ENCODE measurements at places on chromosomes 13 and 19. TPM values are rescaled to one million over a fixed set of nuclear protein-coding genes. Genes with fewer than 3 reads are reported as not detected.

DNA sequence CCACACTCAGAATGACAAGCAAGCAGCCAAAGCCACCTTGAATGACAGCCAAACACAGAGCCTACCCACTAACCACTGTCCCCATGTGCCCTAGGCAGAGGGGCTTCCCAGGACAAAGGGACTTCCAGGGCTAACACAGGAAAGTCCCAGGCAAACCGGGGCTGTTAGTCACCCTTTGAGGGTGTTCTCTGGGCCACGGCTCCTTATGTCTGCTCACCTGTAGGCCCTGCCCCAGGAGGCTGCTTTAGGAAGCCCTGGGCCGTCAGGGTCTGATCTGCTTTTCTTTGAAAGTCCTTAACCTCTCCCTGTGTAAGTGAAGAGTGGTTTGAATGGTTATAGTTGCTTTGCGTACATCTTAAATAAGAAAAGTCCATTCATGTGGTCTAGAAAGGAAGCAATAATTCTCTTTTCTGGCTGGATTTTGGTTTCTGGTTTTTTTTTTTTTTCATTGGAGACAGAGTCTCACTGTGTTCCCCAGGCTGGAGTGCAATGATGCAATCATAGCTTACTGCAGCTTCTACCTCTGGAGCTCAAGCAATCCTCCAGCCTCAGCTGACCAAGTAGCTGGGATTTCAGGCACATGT is 161.4 kb downstream of the EFNB2 start:
- peak; percentile 81 for ATAC-seq

Gene ZNF723
- total RNA-seq: 0.24 TPM

- peak; percentile 23 for ATAC-seq
Observed at GRCh38 chr19:40217934-40218890, at the start of gene TTC9B. TTC9B (minus strand) TSS chr19:40218384; CDS start chr19:40218381, 3 bp downstream.

Gene PTBP1
- 405 TPM for total RNA-seq

GRCh38 chr13:75038393-75039113 is 443.4 kb downstream of the TBC1D4 start:
- ATAC-seq: no peak

Gene EFNB2
- not detected for total RNA-seq

DNA sequence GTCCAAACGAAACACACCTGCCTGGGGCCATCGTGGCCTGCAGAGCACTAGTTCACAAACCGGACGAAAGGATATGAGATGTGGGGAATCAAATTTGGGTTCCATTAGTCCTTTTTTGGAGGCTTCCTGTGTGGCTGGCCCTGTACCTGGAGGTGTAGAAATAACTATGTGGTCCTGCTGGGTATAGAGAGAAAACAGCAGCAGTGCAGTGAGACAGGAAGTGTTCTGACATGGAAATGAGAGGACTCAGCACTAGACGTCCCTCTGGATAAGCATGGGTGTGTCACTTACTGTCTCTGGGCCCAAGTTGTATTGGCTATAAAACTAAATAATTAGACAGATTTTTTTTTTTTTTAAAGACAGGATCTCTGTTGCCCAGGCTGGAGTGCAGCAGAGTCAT is 12.3 kb downstream of the KDELR1 start:
- no peak for ATAC-seq

DNA sequence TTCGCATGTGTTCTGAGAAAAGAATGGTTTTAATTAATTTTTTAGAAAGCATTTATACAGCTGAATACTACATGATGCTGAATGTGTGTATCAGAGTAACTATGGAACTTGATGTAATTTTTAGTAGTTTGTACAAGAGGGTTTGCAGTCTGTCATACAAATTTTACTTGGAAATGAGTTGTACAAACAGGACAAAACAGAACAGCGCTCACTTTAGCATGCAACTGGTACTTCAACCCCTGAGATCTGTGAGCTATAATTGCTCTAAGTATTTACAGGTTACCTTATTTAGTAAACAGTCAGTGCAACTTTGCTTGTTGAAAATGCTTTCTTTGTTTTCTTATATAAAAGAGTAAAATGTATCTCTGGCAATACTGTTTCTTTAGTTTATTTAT is 706 bp downstream of the TNFRSF19 start:
- ATAC-seq: no peak

Data from activated T-helper 17 cell treated with anti-CD3 and anti-CD28 coated beads, Interleukin-2, amount 50 U/mL, for 72 hours (primary cell).